KBM-7 (cell line): ENCODE measurements at places on chromosomes 6 and 20.

- no peak for DNase-seq
These were observed 51.0 kb downstream of the ABHD12 start for GRCh38 chr20:25339608-25340007.

GRCh38 chr6:29680416-29680815, 536 bp downstream of the ZFP57 start:
- DNase-seq, result no peak

- peak; percentile 52 for DNase-seq
These were observed 98.9 kb upstream of the ZNF217 start for GRCh38 chr20:53692465-53693067.

- DNase-seq, result peak; percentile 23
These were observed 77.4 kb upstream of the MTHFD1L start for GRCh38 chr6:150788089-150788488.

DNA sequence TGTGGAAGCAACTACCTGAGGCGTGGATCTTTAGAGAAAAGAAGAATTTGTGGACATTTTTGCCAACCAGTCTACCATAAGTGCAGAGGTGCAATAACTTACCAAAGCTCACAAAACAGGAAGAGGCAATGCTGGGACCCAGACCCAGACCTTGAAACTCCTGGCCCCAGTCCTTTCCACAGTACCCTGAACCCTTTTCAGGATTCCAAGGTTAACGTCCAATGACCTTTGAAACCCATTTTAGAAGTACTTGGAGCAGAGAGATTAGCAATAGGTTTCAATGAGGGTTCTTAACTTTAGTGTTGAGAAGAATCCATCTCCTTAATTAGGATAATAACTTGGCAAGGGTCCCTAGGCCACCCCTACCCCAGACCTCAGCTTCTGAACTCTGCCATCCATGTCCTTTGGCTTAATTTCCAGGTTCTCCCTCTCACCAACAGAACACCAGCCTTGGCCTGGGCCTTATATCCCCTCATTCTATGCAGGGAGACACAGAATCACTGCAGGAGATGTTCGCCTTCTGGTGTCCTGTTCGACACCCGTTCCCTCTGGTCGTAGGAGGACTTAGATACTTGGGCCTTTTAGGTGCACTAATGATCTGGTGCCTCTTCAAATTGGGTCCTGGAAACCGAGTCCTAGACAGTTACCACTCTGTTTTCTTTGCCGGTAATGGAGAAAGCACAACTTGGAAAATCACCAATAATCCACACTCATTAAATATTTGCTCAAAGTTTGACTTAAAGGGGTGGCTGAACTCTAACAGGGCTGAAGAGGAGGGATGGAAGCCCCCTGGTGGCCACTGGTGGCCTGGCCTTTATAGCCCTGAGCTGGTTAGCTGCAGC, 40.6 kb downstream of the ISM1 start:
- peak; percentile 58 for DNase-seq

GRCh38 chr20:3935295-3935955, 46.2 kb downstream of the PANK2 start:
- DNase-seq, result no peak

DNA sequence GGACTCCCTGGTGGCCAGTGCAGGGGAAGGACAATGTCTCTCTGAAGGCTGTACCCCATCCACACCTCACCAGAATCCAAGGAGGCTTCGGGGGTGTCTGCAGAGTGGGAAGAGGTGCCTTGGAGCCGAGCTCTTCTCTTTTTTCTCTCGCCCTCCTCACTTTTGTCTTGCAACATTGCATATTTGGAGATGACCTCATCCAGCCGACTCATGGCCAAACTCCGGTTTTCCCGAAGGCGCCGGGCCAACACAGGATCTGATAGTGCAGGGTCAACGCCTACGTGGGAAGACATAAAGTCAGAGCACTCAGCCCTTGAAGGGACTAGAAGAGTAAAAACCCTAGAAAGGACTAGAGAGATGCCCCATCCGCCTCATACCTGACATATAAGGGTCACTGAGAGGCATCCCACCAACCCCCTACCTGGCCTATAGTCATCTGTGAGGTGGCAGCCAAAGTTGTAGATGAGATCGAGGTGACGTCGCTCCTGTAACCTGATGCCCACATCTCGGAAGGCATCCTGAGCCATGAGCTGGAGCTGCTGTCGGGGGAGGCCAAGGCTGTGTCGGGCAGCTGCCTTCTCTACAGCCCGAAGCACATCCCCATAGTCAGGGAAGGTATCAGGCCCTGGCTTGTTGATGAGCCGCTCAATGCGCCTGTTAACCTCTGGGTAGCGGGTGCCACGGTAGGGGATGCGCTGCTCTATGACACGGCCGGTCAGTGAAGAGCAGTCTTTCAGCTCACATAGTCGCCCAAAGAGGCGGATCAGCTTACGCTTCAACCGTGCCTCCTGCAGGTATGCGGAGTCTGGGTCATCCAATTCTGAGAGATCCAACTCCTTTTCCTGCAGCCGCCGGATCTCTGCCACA, 3.0 kb upstream of the ZBTB22 start:
- DNase-seq, result no peak

GRCh38 chr6:56794421-56794820, 151.7 kb upstream of the DST start:
- no peak for DNase-seq

GRCh38 chr6:102732898-102733297, 1339.4 kb downstream of the GRIK2 start:
- DNase-seq, result no peak

GRCh38 chr6:106182455-106182854, 96.3 kb downstream of the PRDM1 start:
- no peak for DNase-seq

GRCh38 chr6:109117346-109118035, 22.2 kb downstream of the CEP57L1 start:
- peak; percentile 73 for DNase-seq

GRCh38 chr20:50270569-50270968, 79.9 kb downstream of the CEBPB start:
- no peak for DNase-seq

DNA sequence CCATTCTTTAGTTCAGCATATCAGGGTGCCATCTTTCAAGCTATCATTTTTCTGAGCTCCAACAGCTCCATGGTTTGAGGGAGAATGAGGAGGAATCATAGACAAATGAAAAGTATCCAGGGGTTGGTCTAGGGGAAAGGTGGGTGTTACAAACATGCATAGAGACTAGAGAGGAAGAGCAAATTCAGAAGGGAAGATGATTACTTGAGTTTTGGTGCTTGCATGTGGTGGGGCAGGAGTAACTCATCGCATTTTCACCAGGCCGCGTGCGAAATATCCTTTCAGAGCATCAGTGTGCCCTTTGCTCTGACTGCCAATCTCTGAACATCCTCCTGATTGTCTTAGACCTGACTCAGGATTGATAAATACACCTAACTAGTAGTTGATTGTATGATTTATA, 7.7 kb upstream of the BICRAL start:
- DNase-seq, result no peak
